Mesenteric fat pad (tissue), 1 donor: ENCODE measurements at places on chromosomes 16 and 17. TPM values are rescaled to one million over a fixed set of nuclear protein-coding genes. Genes with fewer than 3 reads are reported as not detected.

The GGT6 gene
- not detected for total RNA-seq

GRCh38 chr17:6140728-6141330, 70.7 kb downstream of the WSCD1 start:
- DNase-seq, result no peak

- DNase-seq, result no peak
Observed at GRCh38 chr17:48100160-48100559, 1.1 kb downstream of the CBX1 start.

DNA sequence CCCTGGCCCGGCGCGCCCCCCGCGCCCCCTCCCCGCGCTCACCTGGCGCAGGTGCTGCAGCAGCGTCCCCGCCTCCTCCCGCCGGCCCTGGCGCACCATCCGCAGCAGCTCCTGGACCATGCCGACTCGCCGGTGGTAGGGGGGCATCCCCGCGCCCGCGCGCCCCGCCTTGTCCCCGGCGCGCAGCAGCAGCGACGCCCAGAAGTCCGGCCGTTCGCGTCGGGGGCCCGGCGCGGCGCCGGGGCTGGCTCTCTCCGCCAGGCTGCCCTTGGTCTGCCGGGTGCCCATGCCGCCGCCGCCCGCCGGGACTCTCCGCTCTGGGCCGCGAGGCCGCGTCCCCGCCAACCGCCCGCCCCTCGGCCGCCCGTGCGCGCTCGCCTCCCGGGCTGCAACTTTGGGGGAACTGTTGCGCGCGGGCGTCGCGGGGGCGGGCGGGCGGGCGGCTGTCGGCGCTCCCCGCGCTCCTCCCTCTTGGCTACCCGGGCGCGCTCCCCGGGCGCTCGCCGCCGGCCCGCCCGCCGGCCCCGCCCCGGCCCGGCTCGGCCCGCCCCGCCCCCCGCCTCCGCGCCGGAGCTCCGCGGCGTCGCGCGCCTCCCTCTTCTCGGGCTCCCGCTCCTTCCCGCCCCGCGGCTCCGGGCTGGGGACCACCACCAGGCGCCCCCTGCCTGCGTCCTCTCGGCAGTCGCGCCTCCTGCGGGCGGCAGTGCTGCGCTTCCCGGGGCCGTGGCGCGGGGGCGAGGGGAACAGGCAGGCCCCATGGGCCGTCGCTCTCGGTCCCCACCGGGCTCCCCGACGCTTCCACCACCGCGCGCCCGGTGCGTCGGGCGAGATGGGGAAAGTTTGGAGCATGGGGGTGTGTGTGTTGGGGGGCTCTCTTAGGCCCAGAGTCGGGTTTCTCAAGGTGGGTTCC, at the start of gene LRRC75A:
Gene LRRC75A, minus strand, starts transcription at position 491 of the 910 bp plus-strand sequence. Its CDS starts 203 bp downstream, at position 288.
- no peak for DNase-seq

GRCh38 chr16:24188751-24189318, 67.3 kb upstream of the CACNG3 start:
- no peak for DNase-seq

- peak; percentile 90 for DNase-seq
Observed at GRCh38 chr16:2532494-2533141, 1.4 kb upstream of the CEMP1 start.

- DNase-seq, result no peak
Observed at GRCh38 chr17:56699186-56699894, 105.8 kb downstream of the NOG start.

- DNase-seq, result no peak
Observed at GRCh38 chr16:56336071-56336688, 89.2 kb downstream of the AMFR start.

GRCh38 chr16:79980650-79981521, 380.3 kb upstream of the MAF start:
- no peak for DNase-seq

GRCh38 chr16:71846431-71846830, 655 bp downstream of the ATXN1L start:
- no peak for DNase-seq

DNA sequence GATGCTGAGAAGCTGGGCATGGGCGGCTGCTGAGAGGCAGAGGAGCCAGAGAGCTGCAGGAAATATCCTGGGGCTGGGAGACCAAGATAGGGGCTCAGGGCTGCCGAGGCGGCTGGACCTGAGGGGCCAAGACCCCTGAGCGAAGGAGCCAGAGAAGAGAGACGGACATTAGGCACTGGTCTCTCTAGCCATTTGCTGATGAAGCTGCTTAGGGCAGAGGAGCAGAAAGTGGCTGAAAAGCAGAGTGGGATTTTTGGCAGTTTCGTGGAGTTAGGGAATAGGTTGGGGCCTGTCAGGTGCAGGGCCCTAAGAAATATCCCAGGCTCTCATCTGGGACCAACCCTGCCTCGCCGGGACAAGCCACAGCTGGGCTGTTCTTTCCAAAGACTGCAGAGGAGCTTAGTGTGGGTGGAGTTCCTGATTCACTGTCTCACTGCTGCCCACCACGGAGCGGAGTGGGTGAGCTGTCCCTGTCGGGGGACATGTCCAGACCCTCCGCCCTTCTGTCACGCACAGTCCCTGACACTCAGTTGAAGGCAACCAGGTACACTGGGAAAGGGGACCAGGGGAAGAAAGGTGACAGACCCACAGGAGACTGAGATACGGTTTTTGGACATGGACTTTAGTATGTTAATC, 11.3 kb upstream of the DNASE1 start:
- peak; percentile 68 for DNase-seq
